NCI-H1694 treated with DMSO at 0.1 percent for 48 hours (cell line): ENCODE measurements at places on chromosomes 7 and 10.

DNA sequence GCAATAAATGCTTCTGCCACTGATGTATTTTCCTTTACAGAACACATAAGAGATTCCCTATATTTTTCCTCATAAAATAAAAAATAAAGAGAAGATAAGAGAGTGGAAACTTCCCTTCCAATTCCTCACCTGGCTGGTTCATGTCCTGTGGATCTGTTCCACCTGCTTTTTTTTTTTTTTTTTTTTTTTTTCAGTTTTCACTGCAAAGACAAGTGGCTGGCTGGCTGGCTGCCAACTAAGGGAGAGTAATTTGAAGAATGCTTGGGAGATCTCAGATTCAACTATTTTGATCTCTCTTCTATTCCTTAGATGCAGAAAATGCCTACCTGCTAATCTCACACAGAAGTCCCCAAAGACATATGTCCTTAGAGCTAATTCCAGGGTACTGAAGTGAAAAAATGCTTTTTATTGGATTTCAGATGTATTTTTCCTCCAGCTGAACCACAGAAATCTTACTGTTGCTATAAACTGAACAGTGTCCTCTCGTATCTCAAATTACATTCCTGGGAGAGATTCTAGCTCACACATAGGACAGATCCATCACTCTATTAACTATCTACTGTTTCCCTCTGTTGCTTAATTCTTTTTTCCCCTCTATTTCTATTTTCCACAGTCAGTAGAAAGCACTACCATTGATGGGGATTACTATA is 120.8 kb downstream of the NRCAM start:
- DNase-seq, result no peak

GRCh38 chr7:260441-261281 is 29.3 kb upstream of the FOXL3 start:
- DNase-seq, result no peak

DNA sequence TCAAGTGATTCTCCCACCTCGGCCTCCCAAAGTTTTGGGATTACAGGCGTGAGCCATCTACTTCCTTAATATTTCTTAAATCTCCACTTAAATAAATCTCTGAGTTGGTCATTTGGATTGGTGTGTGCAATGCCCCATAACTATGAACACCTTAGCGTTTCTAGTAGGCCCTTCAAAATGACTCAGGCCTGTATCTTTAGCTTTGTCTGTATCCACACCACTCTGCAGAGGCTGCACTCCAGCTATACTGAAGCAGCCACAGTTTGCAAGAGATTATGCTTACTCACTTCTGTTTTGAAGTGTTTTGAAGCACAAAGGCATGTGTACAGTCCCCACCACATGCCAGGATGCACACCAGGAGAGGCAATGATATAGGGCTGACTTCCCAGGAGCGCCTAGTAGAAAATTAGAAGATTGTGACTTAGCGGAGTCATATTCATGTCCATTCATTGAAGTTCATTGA is 2.4 kb upstream of the ST7 start:
- DNase-seq, result no peak

- no peak for DNase-seq
Measured at GRCh38 chr7:111363099-111363498, 199.2 kb downstream of the IMMP2L start.

DNA sequence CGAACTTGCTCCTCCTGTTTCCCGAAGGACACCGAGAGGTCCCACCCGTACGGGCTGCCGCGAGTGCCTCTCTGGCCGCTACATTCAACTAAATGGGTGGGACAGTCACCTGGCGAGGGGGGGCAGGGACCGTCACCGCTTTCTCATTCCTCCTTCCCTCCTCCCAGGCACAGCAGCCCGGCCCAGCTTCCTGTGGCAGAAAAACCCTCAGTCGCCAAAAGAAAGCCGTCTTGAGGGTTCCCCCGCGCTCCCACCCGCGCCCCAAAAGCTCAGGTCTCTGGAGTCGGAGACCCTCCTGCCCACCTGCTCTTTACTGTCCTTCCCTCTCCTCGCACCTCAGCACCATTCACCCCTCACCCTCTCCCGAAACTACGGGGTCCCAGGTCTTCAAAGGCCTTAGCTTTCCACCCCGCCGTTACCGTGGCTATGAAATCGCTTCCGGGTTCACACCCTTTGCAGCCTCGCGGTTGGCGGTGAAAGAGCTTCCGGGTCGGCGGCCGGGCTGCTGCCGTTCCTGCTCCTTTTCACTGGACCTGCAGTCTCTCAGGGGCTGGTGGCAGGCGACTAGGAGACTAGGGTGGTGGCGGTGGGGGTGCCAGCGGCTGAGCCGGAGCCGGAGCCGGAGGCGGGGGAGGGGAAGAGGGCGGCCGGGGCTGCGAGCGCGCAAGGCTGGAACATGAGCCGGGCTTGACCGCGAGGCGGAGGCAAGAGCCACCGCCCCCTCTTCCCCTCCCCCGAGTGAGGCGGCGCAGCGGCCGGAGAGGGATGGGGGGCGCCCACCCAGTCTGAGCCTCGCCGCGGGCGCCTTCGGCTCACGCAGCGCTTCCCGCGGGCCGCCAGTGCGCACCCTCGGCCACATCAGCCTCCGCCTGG is at the start of the genes ANKIB1 and KRIT1:
Gene ANKIB1, plus strand, starts transcription at position 488 of the 873 bp plus-strand sequence. CDS start 49,005 bp downstream, outside the sequence.
Gene KRIT1, minus strand, starts transcription at position 428 of the 873 bp plus-strand sequence. CDS start 3,779 bp downstream, outside the sequence.
- peak; percentile 82 for DNase-seq

GRCh38 chr7:7524121-7524520 is 11.6 kb downstream of the COL28A1 start:
- no peak for DNase-seq

GRCh38 chr10:112752288-112752687 is 197.8 kb upstream of the TCF7L2 start:
- DNase-seq, result no peak

DNA sequence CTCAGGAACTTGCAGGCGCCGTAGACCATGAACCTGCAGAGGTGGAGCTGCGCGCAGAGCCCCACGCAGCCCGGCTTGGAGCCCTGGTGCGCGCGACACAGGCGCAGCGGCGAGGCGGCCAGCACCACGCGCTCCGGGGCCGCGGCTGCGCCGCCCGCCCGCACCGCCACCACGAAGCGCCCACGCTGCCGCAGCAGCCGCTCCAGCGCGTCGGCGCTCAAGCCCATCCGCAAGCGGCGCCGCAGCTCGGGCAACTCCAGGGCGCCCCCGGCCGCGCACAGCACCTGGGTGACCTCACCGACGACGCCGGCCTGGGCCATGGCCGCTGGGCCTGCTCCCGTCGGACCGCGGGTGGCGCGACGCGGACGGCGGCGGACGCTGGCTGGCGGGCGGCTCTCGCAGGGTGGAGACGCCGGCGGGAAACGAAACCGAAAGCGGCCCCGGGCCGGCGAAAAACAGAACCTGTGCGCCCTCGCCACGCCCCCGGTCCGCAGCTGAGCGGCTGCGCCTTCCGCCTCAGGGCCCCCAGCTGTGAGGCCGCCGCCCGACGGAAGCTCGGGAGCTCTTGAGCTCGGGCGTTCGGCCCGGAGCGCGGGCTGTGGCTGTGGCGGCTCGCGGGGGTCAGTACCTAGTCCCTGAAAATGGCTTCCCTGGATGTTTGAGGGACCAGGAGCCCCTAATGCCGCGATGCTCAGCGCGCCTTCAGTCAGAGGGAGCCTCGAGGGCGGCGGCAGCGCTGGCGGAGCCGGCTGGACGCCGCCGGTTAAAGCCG is at the start of gene PARP12:
Gene PARP12, minus strand, starts transcription at position 424 of the 772 bp plus-strand sequence. Its CDS starts 104 bp downstream, at position 320.
- DNase-seq, result peak; percentile 25

GRCh38 chr10:25641595-25641994 is 292.4 kb upstream of the MYO3A start:
- DNase-seq, result no peak

- peak; percentile 41 for DNase-seq
Measured at GRCh38 chr7:132075515-132075914, 500.8 kb downstream of the PLXNA4 start.

DNA sequence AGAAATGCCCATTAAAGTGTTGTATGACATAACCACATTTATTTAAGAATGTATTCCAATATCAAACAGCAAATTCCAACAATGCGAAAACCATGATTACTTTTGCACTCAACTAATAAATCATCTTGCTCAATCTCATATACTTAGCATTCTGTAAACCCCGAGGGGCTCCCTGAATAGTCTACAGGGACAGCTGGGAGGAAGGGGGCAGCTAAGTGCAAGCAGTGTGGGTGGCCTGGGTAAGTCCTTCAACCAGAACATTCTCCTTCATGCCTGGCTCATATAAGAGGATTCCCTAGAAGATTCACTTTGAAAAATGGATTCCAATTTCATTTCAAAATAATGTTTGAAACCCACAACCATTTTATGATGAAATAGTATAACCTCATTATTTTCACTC is 355.5 kb downstream of the CDC14C start:
- no peak for DNase-seq

DNA sequence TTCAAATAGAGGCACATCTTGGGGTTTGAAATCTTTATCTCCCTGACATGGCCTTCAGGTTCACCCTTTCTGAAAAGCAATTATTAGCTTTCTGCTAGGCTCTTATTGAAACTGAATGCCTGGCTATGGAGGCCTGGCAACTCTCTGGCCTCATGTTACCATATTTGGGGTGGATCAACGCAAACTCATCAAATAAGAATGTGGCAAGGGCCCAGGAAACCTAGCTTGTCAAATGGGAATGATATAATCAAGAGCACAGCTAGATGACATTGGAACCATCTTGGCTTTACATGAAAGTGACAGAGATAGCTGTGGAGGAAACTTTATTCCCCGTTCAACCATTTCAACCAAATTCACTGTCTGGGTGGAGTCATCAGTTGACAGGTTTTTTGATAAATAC is 202.8 kb upstream of the SMIM30 start:
- DNase-seq, result no peak

GRCh38 chr10:78314651-78315050 is 281.0 kb downstream of the RPS24 start:
- DNase-seq, result no peak

DNA sequence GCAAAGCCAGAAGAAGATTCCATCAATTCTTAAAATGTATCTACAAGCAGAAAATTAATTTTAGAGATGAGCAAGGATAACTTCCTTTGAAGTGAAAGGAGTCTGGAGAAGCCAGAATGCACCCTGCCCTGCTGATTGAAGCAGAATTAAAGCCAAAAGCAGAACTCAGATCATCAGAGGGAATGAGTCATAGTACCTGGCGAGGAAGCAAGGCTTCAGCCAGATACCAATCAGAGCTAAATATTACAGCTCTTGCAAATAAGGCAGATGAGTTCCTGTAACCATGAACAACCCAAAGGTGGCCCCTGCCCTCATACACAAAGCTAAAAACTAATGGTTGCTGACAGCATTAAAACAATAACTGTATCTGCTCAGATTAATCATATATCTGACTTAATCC is 10.4 kb downstream of the HTR7 start:
- DNase-seq, result no peak
